Neural crest cell (in vitro differentiated cells): ENCODE measurements at places on chromosomes 1 and 21. TPM values are rescaled to one million over a fixed set of nuclear protein-coding genes. Genes with fewer than 3 reads are reported as not detected.

KCNH1 gene
- total RNA-seq, result 0.21 TPM in 1 of 2 replicates, not detected in the other

GRCh38 chr21:45097827-45098387, 23.5 kb downstream of the ADARB1 start:
- DNase-seq, result no peak
- H3K4me1 ChIP-seq, result peaks cover 13% of the 10 kb centered on the region
- no peak overlapping the region for H3K4me3 ChIP-seq
- H3K27me3 ChIP-seq, result no peaks in the 10 kb centered on the region
- H3K36me3 ChIP-seq, result no peaks in the 10 kb centered on the region

DNA sequence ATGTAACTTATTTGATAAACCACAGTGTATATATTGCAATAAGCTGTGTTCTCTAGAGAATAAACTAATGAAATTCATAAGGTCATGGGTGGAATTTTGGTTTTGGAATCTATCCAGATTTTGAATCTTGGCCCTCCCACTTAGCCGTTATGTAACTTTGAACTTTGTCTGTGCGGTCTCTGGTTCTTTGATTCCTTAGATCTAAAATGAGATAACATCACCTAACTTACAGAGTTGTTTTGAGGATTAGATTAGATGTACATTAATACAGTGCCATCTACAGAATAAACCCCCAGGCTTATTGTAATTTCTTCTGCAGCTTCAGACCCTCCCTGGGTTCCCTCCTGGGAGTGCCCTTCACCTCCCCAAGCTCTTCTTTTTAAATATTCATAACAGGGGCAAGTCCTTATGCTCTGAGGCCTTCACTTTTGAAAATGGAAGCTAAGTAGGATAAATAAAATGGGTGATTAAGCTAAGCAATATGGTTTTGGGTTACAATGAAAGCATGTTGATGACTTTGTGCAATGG, 124.3 kb downstream of the ATG4C start:
- no peaks in the 10 kb centered on the region for H3K36me3 ChIP-seq
- H3K27me3 ChIP-seq, result no peaks in the 10 kb centered on the region
- DNase-seq, result no peak

DNA sequence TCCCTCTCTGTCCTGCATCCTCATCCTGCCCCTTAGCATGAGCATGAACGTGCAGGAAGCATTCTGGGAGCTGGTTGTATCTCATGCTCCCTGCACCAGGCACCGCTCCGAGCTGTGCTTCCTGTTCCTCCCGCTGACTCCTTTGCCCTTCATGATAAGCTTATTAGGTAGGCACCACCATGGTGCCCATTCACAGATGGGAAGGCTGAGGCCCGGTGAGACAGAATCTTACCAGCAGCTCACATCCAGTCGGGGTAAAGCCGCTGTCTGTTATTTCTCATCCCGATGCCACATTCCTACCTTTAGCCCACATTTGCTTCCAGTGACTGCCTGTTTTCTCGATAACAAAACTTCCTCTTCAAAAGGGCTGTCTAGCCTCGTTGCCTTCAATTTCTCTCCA, 7.3 kb downstream of the MIIP start:
- H3K4me1 ChIP-seq, result no peaks in the 10 kb centered on the region
- no peaks in the 10 kb centered on the region for H3K27me3 ChIP-seq
- peak overlapping the region; percentile 12 for H3K4me3 ChIP-seq
- no peak overlapping the region for H3K27ac ChIP-seq
- peaks cover 8% of the 10 kb centered on the region for H3K36me3 ChIP-seq
